ENCODE measurements at places on chromosomes 4 and X.

DNA sequence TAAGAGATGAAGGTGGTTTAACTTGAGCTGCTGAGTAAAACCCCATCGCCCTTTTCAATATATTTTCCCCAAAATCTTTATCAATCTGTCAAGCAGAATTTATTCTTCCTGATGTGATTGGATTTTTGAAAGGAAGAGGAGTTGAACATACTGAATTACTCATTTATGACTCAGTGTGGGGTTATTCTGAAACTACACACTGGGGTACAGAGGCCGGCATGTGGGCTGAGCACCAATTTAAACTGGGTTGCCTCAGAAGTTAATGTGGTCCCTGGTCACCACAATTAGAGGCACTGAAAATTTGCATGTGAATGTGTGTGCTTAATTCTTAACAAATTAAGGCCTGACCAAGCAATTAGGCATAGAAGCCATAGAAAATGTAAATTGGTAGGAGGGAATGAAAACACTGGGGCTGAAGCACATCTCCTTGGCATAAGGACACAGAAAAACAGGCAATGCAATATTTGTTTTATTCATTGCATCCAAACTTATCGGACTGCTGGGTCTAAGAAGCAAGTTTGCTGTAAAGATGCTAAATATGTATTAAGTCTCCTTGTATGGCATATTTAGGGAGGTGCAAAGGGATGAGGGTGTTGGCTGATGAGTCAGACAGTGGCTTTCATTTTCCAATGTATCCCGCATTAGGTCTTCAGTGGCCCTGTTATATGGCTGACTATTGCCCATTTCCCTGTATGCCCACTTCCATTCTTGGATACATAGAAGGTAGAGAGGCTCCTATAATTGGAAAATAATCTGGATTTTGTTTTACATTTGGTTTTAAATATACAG is 170.9 kb downstream of the IL15 start:
- no peak for DNase-seq

DNA sequence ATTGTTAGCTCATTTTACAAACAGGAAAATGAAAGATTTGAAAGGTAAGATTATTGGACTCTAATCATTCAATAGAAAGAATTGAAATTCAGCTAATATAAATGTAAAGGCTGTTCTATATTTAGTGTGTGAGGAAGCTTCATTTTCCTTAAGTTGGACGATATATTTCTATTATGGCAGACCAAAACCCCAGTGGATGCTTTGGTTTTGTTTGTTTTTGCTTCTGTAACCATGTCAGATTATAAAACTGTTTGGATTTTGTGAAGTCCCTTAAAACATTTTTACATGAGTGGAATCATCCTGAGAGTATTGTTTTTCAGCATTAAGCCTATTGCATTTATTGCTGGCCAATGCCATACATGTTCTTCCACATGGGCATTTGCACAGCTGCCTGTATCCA is 110.2 kb upstream of the ENPEP start:
- no peak for DNase-seq

GRCh38 chr4:116099596-116099995 is 985.8 kb downstream of the TRAM1L1 start:
- no peak for DNase-seq

DNA sequence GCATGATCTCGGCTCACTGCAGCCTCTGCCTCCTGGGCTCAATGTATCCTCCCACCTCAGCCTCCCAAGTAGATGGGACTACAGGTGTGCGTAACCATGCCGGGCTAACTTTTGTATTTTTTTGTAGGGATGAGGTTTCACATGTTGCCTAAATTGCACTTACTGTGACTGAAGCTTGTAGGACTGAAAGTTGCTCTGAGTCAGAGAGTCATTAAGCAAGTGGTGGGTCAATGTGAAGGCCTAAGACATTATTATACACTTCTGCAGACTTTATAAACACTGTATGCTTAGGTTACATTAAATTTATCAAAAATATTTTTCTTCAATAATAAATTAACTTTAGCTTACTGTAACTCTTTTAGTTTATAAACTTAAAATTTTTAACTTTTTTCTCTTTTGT is 170.2 kb downstream of the FAT4 start:
- DNase-seq: no peak

- no peak for DNase-seq
Measured at GRCh38 chr4:184765473-184766340, 31.8 kb upstream of the CENPU start.

DNA sequence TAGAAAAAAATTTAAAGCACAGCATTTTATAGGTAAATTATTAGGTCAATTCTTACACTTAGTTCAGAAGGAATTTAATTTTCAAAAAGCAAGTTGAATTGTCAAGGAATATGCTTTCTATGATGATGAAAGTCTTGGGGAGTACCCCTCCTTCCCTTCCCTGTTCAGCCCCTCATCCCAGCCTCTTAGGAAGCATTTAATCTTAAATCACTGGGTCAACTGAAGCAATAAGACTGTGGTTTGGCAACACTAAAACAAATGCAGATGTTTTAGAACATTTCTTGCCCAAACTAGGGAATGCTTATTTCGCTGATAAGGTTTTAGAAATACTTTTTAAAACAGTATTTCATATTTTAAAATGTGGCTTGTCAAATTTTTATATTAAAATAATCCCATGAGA is 19.1 kb upstream of the ARSJ start:
- DNase-seq: no peak

- DNase-seq: no peak
Measured at GRCh38 chrX:149003863-149004660, 501.0 kb downstream of the IDS start.

DNA sequence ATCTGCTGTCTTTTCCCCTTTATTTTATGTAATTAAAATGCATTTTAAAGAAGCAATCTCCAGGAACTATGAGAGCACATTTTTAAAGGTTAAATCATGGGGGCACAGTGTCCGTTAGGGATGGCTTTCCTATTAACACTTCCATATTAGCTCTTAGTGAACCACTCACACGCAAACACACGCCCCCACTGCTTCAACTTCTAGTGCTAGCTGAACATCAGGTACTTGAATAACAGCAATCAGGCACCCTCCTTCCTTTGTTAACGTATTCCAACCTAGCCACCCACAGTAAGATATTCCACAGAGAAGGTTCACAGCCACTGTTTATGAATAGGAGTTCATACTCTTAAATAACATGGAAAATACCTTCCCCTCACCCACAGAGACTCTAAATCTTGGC is 9.3 kb downstream of the TMEM255A start:
- no peak for DNase-seq

- DNase-seq: peak; percentile 68
Measured at GRCh38 chrX:139932073-139932900, 566 bp downstream of the ATP11C start.

GRCh38 chr4:14180983-14181601 is 553.6 kb upstream of the BOD1L1 start:
- DNase-seq: no peak

GRCh38 chr4:48173056-48173991 is 39.3 kb upstream of the TXK start:
- DNase-seq: no peak
